OCI-LY7 (cell line): ENCODE measurements at places on chromosomes 2 and 18. TPM values are rescaled to one million over a fixed set of nuclear protein-coding genes. Genes with fewer than 3 reads are reported as not detected.

DNA sequence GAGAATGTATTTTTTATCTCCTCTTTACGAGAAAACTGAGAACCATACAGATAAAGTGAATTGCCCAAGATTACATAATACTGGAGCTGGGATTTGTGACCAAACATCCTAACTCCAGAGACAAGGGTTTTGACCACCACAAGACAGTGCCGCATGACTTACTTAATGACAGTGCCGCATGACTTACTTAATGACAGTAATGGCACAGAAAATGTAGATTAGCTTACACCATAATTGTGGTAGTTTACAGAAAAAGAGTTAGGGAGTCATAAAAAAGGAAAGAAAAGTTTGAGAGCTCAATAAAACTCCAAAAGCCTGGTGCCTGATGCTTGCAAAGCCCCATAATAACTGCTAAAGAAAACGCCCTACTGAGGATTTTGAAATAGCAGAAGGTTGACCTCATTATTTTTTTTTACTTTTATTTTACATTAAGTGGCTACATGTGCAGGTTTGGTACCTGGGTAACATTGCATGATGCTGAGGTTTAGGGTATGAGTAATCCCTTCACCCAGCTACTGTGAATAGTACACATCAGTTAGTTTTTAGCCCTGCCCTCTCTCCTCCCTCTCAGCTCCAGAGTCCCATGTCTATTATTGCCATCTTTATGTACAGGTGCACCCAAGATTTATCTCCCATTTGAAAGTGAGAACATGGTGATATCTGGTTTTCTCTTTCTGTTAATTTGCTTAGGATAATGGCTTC lies 310.0 kb upstream of the UBE2E3 start:
- no peak for DNase-seq

GRCh38 chr2:147792966-147793617 lies 51.7 kb upstream of the ACVR2A start:
- no peak for DNase-seq

GRCh38 chr2:86747711-86748639 lies 27.9 kb downstream of the RMND5A start:
- peak; percentile 67 for DNase-seq

- DNase-seq = no peak
Measured at GRCh38 chr18:76455003-76455676, 39.9 kb downstream of the ZNF516 start.

GRCh38 chr18:80108739-80109675 lies at the start of gene ADNP2:
TSS of gene ADNP2 (plus strand) at chr18:80109262. CDS start at chr18:80117543, 8,281 bp downstream.
- DNase-seq = peak; percentile 86

PPP4R1 gene
- 60.9 and 72.4 TPM in 2 replicates for total RNA-seq

- DNase-seq = no peak
Measured at GRCh38 chr2:43469713-43470112, 126.1 kb downstream of the THADA start.

FASTKD2 gene
- total RNA-seq = 19.0 and 20.9 TPM in 2 replicates

GRCh38 chr2:231664727-231665126 lies 43.6 kb upstream of the PTMA start:
- no peak for DNase-seq

DNA sequence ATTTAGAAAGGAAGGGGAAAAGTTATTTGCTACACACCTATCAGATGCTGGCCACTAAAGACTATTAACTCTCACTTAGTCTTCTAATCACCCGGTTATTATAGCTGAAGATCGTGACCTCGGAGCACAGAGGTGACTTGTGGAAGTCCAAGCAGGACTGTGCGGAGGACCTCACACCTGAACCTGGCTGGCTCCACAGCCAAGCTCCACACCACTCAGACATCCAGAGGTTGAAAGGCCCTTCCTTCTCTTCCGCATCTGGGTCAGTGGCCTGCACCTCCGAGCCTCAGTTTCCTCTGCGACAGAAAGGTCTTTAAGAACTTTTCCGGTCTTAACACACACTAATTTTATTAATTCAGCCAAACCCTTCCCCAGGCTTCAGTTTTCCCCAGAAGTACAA lies 57.9 kb downstream of the TNS1 start:
- no peak for DNase-seq

KIAA2012 gene
- total RNA-seq = not detected in 2 replicates

GRCh38 chr2:173028671-173029070 lies 47.0 kb upstream of the MAP3K20 start:
- no peak for DNase-seq

DNA sequence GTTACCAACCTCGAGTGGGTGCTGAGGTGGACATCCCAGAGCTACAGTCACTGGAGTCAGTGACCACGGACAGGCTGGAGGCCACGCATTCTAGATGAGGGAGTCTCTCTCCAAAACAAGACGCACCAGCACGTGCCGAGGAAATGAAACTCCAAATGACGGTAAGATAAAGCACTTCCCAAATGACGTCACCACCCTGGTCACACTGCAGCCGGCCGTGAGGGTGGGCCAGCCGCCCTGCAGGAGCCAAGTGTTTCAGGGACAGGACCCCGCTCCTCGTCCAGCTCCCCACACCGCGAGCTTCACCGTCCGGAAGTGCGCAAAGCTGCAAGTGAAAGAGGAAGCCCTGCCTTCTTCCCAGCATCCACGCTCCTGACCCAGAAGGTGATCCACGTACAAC lies 99.4 kb downstream of the ZNF516 start:
- DNase-seq = no peak

DNA sequence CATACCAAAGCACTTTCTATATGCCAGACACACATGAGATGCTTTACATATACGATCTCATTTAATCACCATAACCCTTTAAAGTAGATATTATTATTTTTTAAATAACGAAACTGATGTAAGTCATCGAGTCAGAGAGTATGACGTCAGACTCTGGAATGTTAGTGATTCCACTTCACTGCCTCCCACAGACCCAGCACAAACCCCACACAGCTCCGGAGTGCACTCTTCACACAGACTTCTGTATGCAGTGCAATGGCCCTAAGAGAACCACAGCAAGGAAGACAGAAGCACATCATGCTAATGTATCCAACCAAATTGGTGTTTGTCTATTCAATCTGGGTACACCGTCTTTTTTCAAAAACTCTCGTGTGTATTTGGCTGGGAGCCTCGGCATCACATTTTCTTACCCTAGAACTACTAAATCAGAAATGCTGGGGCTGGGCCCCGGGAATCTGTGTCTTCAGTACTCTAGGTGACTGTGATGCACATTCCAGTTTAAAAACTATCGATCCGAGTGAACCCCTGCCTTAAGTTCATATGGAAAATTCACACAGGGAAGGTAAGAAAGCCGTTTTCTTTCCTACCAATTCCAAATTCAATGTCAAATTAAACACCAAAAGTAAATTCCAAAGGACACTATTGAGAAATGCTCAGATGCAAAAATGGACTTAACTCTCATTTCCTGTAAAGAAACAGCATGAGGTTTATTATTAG lies 117.7 kb upstream of the ACVR1C start:
- no peak for DNase-seq

GRCh38 chr2:218329027-218329825 lies 27.4 kb upstream of the CATIP start:
- no peak for DNase-seq

R3HDM1 gene
- 111 and 122 TPM in 2 replicates for total RNA-seq

DNA sequence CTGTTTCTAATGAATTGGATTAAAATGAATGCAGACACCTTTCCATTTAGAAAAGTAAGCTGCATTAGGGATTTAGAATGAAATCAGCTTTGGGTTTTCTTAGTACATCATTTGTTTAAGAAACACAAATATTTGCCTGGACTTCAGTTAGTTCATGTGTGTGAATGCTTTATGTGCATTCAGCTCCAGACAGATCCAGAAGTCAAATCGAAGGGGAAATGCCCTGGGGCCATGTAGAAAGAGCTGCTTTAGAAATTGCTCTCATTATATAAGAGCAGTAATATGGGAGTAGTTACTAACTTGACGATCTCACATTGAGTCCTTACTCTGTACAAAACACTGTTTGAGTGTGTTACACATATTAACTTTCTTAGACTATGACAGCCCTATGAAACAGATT lies 88.0 kb upstream of the TTC39C start:
- no peak for DNase-seq

DNA sequence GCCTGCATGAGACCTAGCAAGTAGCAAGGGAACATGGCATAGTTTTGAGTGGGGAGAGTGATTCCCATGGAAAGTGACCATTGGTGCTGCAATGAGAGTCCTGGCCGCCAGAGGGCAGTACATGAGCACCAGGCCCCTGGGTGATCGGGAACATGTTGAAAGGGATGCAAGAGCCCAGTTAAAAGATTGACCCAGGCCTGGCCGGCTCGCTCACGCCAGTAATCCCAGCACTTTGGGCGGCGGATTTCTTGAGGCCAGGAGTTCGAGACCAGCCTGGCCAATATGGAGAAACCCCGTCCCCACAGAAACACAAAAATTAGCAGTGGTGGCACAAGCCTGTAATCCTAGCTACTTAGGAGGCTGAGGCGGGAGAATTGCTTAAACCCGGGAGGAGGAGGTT lies 22.2 kb downstream of the FAP start:
- peak; percentile 48 for DNase-seq
